ENCODE measurements at places on chromosomes 12 and 14.

GRCh38 chr12:56040151-56040550 lies 1.6 kb upstream of the RPS26 start:
- DNase-seq = peak; percentile 10

DNA sequence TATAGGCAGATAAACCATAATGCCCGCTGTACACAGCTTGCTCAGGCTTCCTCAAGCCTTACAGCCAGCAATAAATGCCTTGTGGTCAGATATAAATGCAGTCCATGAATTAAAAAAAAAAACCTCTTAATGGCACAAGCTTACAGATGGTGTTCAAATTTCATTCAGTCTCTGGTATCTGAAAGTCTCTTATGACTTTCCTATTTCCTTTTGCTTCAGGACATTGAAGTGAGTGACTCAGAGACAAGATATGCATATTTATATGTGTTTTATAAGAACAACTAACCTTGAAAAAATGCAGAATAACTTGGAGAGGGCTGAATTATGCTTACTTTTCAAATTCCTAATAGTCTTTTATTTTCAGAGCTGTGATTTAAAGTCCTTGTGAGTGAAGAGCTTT lies 426.9 kb upstream of the MIS18BP1 start:
- no peak for DNase-seq

DNA sequence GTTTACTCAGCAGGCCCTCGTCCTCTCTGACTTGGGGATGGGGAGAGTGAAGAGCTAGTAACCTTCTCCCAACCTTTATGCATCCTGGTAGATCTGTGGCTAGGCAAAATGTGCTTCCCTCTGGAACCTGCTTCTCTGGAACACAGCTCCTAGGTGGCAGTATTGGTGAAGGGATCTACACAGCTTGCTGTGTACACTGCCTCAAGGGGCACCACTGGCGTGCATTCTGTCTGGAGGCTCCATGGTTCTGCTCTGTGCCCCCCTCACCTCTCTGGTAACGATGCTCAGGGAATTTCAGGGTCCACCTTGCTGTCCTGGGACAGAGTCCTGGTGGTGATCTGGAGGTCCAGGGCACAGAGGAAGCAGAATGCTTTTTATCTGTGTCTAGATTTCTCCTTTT lies 43.5 kb upstream of the KCNA5 start:
- DNase-seq = no peak

- no peak for DNase-seq
These were observed 448.5 kb downstream of the BCAT1 start for GRCh38 chr12:24500421-24500820.

- DNase-seq = peak; percentile 70
These were observed 178.5 kb upstream of the OR4E1 start for GRCh38 chr14:21852061-21852664.

GRCh38 chr14:53432378-53432802 lies 279.3 kb upstream of the DDHD1 start:
- no peak for DNase-seq

- no peak for DNase-seq
These were observed 131.2 kb downstream of the PAWR start for GRCh38 chr12:79559591-79559990.

DNA sequence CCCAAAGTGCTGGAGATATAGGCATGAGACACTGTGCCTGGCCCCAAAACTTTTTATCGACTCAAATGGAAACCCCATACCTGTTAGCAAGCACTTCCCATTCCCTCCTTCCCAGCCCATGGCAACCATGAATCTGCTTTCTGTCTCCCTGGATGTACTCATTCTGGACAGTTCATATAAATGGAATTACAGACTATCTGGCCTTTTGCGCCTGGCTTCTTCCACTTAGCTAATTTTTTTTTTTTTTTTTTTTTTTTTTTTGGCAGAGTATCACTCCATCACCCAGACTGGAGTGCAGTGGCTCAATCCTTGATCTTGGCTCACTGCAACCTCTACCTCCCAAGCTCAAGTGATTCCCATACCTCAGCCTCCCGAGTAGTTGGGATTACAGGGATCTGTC lies 134.5 kb upstream of the MED13L start:
- DNase-seq = no peak

DNA sequence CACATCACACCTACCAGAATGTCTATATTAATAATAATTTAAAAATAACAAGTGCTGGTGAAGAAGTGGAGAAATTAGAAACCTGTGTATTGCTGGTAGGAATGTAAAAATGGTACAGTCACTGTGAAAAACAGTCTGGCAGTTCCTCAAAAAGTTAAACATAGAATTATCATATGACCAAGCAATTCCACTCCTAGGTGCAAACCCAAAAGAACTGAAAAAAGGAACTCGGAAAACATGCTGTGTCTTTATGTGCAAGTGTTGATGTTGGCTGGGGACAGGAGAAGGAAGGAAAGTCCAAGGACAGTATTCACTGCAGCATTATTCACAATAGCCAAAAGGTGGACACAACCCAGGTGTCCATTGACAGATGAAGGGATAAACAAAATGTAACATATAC lies 146.5 kb downstream of the TTC7B start:
- DNase-seq = peak; percentile 21

DNA sequence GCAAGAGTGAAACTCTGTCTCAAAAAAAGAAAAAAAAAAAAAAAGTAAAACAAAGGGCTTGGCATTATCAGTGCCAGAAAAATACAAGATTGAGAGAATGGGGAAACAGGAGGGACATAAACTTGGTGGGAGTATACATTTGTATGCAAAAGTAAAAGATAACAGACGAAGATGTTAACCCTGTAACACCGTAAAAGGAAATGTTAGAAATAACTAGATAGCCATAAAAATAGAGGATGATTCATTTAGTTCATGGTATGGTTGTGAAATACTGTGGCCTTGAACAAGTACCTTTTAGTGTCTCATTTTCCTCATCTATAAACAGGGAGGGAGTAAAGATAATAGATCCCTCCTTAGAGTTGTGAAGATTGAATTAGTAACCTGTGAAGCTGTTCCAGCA lies 33.3 kb downstream of the ATP2A2 start:
- no peak for DNase-seq

- no peak for DNase-seq
These were observed 40.9 kb downstream of the NT5DC3 start for GRCh38 chr12:103799857-103800771.

DNA sequence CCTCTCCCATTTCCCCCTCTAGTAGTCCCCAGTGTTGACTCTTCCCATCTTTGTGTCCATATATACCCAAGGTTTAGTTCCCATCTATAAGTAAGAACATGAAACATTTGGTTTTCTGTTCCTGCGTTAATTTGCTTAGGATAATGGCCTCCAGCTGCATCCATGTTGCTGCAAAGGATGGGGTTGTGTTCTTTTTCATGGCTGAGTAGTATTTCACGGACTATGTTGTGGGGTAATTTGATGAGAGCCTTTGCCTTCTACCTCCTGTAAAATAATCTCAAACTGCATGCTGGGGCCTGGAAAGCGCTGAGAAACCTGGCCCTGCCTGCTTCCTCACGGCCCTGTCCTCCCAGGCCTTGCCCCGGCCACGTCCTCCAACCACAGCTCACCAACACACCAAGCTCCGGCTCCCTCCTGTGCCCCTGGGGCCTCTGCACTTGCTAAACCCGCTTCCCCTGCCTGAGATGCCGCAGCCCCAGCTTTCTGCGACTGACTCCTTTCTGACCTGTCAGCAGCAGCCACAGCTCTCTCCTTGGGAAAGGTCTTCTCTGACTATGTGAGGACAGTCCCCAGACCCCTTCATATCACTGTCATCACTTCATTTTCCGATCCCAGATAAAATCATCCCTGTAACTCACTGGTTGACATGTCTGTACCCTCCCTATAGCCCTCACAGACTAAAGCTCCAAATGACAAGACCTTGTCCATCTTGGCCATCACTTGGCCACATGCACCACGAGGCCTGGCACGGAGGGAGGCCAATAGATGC lies 19.8 kb downstream of the ITPK1 start:
- DNase-seq = no peak
